ENCODE measurements at places on chromosomes 2 and 18.

DNA sequence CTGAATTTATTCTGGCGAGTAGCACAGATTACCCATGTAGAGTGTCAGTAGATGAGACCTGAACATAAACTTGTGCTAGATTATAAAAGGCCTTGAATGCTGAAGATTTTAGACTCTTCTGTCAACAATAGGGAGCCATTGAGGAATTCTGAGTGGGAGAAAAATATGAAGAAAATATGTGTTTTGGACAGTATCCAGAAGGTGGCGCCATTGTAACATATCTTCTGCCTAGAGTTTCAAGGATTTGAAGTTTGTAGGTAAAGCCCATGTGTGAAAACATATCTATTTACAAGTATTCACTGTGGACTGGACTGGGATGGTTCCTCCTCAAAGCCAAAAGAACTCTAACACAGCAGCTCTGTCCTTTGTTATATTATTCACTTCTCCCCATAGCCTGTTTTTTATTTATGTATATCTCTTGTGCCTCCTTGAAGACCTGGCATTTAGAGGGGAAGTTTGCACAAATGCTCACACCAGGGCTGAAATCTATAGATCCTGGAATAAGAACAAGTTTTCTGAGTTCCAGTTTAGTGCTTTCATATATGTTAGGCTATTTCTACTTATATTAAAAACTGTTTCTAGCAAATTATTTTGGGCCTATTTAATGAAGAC lies 124.9 kb downstream of the RDH14 start:
- DNase-seq: no peak

DNA sequence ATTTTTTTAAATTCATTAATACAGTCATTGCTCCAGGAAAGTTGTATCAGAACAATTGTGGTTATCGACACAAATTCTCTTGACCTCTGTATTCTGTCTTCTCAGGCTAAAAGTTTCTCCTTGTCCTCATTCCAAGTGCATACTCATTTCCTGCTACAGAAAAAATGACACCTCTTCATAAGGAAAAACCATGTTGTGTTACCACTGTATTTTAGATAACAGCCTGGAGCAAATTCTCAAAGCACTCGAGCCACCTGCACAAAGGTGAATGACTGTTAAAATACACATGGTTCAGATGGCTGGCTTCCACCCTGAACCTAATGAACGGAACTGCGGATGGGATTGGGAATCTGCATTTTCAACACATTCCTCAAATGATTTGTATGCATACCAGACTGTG lies 586.5 kb downstream of the EPHA4 start:
- no peak for DNase-seq

GRCh38 chr18:76572518-76573247 lies 77.6 kb upstream of the ZNF516 start:
- no peak for DNase-seq

GRCh38 chr2:184425083-184425482 lies 173.2 kb upstream of the ZNF804A start:
- no peak for DNase-seq

DNA sequence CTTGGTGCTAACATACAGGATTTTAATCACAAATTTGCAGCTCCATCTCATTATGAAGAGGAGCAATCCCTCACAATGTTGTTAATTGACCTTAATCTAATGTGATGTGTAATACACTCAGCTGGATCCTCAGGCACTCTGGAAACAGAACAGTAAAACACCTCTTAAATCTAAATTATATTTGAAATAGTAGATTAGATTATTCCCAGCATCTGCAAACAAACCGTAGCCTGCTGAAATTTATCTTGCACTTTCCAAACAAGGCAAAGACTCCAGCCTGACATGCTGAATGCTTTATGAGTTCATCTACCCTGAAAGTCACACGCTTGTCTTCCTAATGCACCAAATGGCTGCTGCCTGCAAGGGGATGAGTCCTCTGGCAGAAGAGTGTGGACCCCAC lies 402.3 kb upstream of the GYPC start:
- DNase-seq: no peak

DNA sequence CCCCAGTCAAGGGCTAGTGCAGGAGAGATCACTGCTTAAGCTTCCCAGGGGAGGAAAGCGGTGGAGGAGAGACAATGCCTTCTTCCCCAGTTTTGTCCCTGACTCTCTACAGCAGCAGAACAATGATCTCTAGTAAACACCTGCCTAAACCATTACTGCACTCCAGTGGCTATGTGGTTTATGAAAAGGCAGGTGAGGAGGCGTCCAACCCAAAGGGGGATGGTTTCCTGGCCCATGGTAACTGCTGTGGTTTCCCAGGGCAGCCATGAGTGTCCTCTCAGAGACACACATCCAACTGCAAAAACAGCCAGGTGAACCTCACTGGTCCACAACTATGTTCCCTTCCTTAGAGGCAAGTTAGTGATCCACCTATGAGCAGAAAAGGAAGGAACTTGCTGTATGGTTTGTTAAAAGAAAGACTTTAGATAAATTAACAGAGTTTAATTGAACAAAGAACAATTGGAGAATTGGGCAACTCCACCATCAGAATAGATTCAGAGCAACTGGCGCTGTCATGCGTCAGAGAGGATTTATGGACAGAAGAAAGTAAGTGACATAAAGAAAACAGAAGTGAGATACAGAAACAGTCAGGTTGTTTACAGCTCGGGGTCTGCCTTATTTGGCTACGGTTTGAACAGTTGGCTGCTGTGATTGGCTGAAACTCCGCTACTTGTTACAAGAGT lies 4.8 kb upstream of the TTC39C start:
- DNase-seq: no peak

DNA sequence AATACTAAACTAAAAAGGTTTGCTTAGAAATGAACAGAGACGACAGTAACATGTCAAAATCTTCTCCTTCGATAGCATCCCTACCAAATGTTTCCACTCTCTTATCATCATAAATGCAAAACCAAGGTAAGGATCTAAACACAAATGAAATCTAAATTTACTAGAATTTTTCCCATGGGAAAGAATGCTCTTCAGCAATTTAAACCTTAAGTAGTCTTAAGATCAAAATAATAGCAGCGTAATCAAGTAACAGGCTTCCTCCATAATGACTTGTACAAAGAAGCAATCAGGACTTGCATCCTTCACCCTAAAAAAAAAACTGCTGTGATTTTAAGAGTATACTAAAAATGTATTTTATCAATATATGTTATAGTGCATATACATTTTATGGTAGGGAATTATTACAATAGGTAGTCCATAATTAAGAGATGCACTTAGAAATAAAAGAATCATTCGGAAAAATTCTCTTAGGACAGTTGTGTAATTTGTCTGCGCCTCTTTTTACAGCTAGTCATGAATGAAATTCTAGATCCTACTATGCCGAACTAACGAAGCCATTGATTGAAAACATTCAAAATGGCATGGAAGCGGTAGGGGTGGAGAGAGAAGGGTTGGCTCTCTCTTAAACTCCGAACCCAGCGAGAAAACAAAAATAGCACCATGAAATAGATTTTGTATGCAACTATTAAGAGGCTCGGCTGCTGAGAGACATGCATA lies 1.3 kb downstream of the PGAP1 start:
- DNase-seq: no peak

- no peak for DNase-seq
These were observed 187.1 kb upstream of the ARL4C start for GRCh38 chr2:234683950-234684349.

DNA sequence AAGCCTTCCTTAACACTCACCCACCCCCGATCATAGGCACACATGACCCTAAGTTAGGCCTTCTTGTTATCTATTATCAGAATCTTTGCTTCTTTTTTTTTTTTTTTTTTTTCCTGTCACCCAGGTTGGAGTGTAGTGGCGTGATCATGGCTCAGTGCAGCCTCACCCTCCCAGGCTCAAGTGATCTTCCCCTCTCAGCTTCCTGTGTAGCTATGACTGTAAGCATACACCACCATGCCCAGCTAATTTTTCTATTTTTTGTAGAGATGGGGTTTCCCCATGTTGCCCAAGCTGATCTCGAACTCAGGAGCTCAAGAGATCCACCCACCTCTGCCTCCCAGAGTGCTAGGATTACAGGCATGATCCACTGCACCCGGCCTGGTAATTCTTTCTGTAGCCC lies 328.7 kb downstream of the NR4A2 start:
- no peak for DNase-seq

DNA sequence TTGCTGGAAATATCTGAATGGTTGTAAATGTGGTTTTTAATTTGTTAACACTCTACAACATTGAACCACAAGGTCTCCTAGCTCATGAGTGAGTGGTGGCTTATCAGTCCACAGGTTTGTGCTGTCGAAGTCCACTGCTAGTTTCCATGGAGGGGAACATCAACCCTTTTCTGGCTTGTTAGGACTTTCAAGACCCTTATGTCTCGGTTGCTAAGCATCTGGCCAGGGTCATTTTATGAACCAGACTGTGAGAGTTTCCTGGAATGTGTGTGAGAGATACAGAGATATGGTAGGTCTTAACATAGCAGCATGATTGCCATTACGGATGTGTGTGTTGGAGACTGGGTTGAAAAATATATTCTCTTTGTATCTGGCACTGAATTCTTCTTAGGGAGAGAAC lies 36.9 kb downstream of the KCNE4 start:
- DNase-seq: no peak

- DNase-seq: no peak
These were observed 87.7 kb downstream of the EXOC6B start for GRCh38 chr2:72738096-72738495.
